ENCODE measurements at places on chromosomes 16 and 17. TPM values are rescaled to one million over a fixed set of nuclear protein-coding genes. Genes with fewer than 3 reads are reported as not detected.
A peak's percentile ranks its signal among the peaks of the same experiment; 100 is the strongest.

- no peak overlapping the region for H3K4me3 ChIP-seq
- no peaks in the 10 kb centered on the region for H3K4me1 ChIP-seq
- no peak for DNase-seq
- H3K36me3 ChIP-seq = peaks cover 65% of the 10 kb centered on the region
Observed at GRCh38 chr17:28615260-28615940, 1.4 kb upstream of the RSKR start.

DNA sequence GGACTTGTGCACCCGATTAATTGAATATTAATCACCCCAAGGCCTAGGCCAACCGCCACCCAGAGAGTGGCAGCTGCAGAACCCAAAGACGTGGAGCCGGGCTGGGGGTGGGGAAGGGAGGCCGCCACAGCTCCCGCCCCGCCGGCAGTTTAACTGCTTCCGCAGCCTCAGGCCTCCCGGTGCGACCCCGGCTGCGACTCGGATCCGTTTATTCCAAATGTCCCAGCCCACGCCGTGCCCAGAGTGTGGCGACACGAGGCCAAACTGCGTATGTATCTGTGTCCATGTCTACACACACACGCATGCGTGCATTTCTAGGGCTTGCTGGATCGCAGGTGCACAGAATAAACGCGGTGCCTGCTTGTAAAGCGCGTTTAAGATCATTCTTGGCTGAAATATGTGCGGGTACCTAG is 802 bp upstream of the TOB1 start:
- peak overlapping the region; percentile 94 for H3K4me3 ChIP-seq
- peak; percentile 68 for DNase-seq
- H3K27me3 ChIP-seq = no peaks in the 10 kb centered on the region
- peaks cover 62% of the 10 kb centered on the region for H3K4me1 ChIP-seq
- peaks cover 14% of the 10 kb centered on the region for H3K36me3 ChIP-seq

Gene NR1D1
- 19.1 TPM for total RNA-seq

DNA sequence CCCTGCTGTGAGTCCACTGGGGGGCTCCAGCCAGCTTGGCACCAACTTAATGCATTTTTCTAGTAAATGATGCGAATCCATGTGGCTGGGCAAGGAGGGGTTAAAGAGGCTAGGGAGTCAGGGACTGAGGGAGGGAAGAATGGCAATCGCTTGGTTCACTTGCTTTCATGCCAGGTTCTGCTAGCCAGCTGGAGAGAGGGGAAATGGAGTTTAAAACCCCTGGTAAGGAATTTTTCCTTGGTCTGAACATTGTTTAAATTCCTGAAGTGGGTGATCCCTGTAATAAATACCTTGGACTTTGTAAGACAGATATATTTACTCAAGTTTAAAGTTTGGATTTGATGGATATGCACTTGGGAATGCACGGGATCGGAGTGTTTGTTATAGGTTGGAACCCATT is 22.8 kb downstream of the ANKFN1 start:
- DNase-seq = no peak
- peaks cover 19% of the 10 kb centered on the region for H3K4me1 ChIP-seq
- no peaks in the 10 kb centered on the region for H3K27me3 ChIP-seq
- no peaks in the 10 kb centered on the region for H3K36me3 ChIP-seq
- no peak overlapping the region for H3K27ac ChIP-seq
- no peak overlapping the region for H3K4me3 ChIP-seq

Gene LITAFD
- total RNA-seq = not detected

Gene DDX42
- 51.7 TPM for total RNA-seq

- no peaks in the 10 kb centered on the region for H3K36me3 ChIP-seq
- H3K27me3 ChIP-seq = no peaks in the 10 kb centered on the region
- H3K4me1 ChIP-seq = peaks cover 51% of the 10 kb centered on the region
- peak overlapping the region; percentile 50 for H3K27ac ChIP-seq
- DNase-seq = no peak
Observed at GRCh38 chr16:81554979-81555378, 110.4 kb downstream of the CMIP start.

DNA sequence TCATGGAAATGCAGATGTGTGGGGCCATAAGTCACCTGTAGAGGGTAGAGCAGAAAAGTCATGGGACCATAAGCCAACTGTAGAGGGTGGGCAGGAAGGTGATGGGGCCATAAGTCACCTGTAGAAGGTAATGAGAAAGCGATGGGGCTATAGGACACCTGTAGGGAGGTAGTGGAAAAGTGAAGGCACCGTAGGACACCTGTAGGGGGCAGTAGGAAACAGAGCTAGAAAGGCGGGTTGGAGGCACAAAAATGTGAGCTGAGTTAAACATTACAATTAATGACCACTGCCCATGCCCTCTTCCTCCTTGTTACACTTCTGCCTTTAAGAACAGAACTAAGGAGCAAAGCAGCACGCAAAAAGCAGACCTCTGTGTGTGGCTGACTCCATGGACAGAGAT is 150.1 kb downstream of the SHISA6 start:
- no peaks in the 10 kb centered on the region for H3K36me3 ChIP-seq
- H3K4me3 ChIP-seq = no peak overlapping the region
- no peaks in the 10 kb centered on the region for H3K4me1 ChIP-seq
- DNase-seq = no peak

DNA sequence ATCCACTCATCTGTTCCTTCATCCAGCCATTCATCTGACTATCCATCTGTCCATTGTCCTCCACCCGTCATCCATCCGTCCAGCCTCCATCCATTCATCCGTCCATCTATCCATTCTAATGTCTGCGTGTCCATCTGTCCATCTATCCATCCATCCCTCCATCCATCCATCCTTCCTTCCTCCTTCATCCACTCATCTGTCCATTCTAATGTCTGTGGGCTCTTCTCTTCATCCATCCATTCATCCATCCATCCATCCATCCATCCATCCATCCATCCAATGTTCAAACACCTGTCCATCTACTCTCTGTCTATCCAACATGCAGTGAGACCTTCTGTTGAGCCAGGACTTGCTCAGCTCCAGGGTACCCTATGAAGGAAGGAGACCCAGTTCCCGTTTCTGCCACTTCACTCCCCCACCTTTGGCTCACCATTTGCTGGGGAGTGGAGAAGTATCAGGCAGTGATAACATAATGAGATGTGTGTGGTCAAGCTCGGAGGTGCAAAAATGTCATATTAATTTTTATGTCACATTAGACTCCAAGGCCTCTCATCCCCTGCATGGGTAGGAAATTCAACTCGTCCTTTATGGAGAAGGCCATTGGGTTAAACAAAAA is 36.5 kb upstream of the ADGRG1 start:
- H3K4me1 ChIP-seq = peaks cover 11% of the 10 kb centered on the region
- no peaks in the 10 kb centered on the region for H3K36me3 ChIP-seq
- no peak overlapping the region for H3K27ac ChIP-seq
- DNase-seq = no peak
- no peak overlapping the region for H3K4me3 ChIP-seq

DNA sequence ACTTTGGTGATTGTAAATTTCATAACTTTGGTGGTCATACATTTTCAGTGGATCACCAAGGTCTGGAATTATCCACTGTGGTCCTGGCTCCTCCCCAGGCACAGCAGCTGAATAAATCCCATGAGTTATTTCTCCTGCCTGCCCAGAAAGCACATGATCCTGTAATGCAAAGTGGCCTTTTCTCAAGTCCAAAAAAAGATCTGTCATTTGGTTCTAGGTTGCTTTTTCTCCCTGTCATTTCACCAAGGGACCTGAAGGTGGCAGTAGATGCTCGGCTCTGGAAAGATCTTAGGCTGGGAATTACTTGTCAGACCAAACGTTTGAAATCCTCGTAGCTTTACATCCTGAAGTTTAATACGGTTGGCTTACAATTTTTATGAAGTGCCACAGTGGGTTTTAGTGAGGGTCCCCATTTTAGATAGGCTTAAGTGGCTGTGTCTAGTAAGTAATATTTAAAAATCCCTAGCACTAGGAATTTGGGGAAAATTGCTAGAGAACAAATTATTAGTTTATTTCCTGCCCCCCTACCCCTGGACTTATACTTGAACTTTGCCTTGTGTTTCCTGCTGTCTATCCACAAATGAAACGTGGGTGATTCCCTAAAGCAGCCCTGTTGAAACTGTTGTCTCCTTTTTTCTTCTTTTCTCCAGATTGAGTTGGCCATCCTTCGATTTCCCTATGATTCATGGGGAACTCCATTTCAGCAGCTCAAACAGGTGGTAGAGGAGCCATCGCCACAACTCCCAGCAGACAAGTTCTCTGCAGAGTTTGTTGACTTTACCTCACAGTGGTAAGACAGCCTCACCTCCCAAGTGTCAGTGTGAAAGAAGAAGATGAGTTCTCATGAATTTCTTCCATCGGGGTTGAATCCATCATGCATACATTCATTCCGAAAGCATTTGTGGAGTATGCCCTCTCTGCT is 111.7 kb downstream of the MAP2K6 start:
- H3K4me3 ChIP-seq = no peak overlapping the region
- H3K36me3 ChIP-seq = no peaks in the 10 kb centered on the region
- no peaks in the 10 kb centered on the region for H3K27me3 ChIP-seq
- H3K27ac ChIP-seq = no peak overlapping the region
- H3K4me1 ChIP-seq = peaks cover 5% of the 10 kb centered on the region

DNA sequence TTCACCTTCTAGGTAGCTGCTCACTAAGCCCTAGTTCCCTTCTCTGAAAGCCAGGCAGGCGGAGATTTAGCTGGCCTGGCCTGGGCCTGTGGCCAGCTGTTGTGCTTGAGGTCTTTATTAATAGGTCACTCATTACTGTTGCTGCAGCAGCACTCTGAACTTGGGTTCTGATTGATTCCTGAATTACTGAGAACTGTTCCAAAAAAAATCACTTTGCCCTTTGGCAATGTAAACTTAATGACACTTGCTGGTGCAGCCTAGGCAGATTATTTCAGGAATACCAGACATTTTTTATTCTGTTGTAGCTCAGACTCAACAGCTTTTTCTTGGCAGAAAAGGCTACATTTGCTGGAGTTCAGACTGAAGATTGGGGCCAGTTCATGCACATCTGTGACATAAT is 2.7 kb downstream of the TOM1L1 start:
- no peaks in the 10 kb centered on the region for H3K36me3 ChIP-seq
- peaks cover 23% of the 10 kb centered on the region for H3K4me1 ChIP-seq
- peak; percentile 48 for DNase-seq
- H3K27me3 ChIP-seq = peaks cover 4% of the 10 kb centered on the region

Gene SLC16A13
- 1.4 TPM for total RNA-seq

GRCh38 chr16:8474587-8474986 is 115.7 kb downstream of the TMEM114 start:
- no peak overlapping the region for H3K27ac ChIP-seq
- DNase-seq = no peak
- no peak overlapping the region for H3K4me3 ChIP-seq
- H3K36me3 ChIP-seq = no peaks in the 10 kb centered on the region
- peaks cover 9% of the 10 kb centered on the region for H3K27me3 ChIP-seq

DNA sequence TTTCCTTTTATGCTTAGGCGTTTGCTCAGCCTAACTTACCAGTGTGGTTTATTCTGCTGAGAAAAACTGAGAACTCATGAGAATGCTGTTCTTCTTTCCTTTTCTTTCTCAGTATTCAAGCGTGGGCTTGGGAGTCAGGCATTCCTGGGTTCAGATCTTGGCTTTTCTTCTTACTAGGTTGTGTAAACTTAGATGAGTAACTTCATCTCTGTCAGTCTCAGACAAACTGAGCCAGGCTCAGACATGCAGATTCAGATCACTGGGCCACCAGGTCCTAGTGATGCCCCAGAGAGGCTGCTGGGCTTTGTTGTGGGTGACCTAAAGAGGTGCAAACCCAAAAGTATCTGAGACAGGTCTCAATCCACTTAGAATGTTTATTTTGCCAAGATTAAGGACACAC is 95.8 kb upstream of the MPHOSPH6 start:
- DNase-seq = no peak
- H3K36me3 ChIP-seq = no peaks in the 10 kb centered on the region
- H3K27me3 ChIP-seq = no peaks in the 10 kb centered on the region
- H3K4me1 ChIP-seq = peaks cover 13% of the 10 kb centered on the region
- no peak overlapping the region for H3K27ac ChIP-seq
- H3K4me3 ChIP-seq = no peak overlapping the region

Gene CD300LB
- not detected for total RNA-seq

Gene COG1
- 44.7 TPM for total RNA-seq

Gene PSMC3IP
- total RNA-seq = 2.5 TPM

GRCh38 chr16:64841071-64841470 is 280.8 kb downstream of the CDH11 start:
- no peaks in the 10 kb centered on the region for H3K27me3 ChIP-seq
- no peak for DNase-seq
- H3K4me1 ChIP-seq = no peaks in the 10 kb centered on the region

Gene TBC1D3H
- not detected for total RNA-seq

Gene KRTAP4-1
- not detected for total RNA-seq

- H3K36me3 ChIP-seq = no peaks in the 10 kb centered on the region
- no peak overlapping the region for H3K27ac ChIP-seq
- peak; percentile 48 for DNase-seq
- peaks cover 64% of the 10 kb centered on the region for H3K27me3 ChIP-seq
- H3K4me1 ChIP-seq = no peaks in the 10 kb centered on the region
Observed at GRCh38 chr17:34146440-34147043, 108.5 kb upstream of the CCL2 start.

Gene CCDC40
- 7.7 TPM for total RNA-seq

Gene KRT39
- total RNA-seq = not detected

DNA sequence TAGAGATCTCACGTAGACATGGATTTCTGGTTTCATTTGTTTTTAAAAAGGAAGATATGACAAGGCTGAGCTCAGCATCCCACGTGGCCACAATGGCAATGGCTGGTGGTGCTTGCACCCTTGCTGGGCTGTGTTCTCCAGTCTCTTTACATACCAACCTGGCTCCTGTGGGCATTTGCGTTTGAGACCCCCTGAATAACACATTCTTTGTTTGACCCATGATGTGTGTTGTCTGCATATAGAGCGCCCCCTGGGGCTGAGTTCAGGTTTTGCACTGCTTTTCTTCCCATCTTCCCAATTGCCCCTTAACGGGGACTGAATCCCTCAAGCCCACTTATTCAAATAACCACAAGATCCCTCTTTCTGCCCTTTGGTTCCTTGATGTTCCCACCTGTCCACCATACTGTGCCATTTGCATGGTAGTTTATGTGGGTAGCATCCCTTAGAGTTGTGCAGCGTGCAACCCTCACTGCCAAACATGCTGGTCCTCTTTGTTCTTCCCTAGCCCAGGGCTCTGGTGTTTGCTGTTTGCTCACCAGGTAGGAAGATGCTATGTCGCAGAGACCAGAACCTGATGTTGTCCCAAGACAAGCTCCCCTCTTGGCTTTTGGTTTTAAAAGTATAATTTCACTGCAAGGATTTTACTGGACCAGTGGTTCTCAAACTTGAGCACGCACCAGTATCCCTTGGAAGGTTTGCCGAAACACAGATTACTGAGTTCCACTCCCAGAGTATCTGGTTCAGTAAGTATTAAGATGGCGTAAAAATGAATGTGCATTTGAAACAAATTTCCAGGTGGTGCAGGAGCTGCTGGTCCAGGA is 38.5 kb upstream of the NKD1 start:
- H3K27me3 ChIP-seq = peaks cover 20% of the 10 kb centered on the region
- no peak for DNase-seq
- H3K36me3 ChIP-seq = no peaks in the 10 kb centered on the region
- no peak overlapping the region for H3K4me3 ChIP-seq
- H3K4me1 ChIP-seq = no peaks in the 10 kb centered on the region
- no peak overlapping the region for H3K27ac ChIP-seq

Gene ABCC11
- 0.05 TPM for total RNA-seq
